ENCODE measurements at places on chromosomes 1 and 21.

- peak; percentile 92 for DNase-seq
Measured at GRCh38 chr1:151972542-151973248, 21.0 kb downstream of the S100A10 start.

DNA sequence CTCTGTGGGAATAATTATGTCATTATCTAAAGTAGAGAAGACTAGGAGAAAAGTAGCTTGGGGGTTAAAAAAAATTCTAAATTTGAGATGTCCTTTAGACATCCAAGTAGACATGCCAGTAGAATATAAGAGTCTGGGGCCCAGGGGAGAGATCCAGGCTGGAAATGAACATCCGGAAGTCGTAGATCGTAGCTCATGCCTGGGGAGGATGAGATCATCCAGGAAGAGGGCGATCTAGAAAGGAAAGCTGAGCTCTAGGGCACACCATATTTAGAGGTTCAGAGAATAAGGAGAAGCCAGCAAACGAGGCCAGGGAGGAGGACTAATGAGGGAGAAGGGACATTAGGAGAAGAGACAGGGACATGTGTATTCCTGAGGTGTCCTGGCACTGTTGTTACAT lies 12.2 kb downstream of the NGF start:
- no peak for DNase-seq

GRCh38 chr1:209879539-209879938 lies 51.8 kb downstream of the UTP25 start:
- DNase-seq, result no peak

GRCh38 chr1:52550447-52550846 lies 2.4 kb downstream of the TUT4 start:
- no peak for DNase-seq

DNA sequence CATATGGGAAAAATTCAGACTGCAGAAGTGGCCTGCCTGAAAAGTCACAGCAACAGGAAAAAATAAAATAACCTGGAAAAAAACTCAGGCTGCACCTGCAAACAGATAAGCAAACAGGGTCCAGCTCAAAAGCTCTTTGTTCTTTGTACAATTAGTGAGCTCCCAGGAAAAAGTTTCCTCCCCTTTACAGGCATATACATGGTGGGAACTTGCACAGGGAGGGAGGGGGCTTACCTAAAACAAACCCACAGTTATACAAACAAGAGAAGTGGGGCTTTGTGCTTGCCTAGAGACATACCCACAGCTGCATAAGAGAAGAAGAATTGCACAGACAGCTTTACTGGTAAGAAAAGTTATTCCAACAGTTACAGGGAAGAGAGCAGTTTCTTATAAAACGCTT lies 31.7 kb upstream of the COG2 start:
- no peak for DNase-seq

GRCh38 chr1:110707232-110707631 lies 32.5 kb upstream of the KCNA3 start:
- DNase-seq, result no peak

- no peak for DNase-seq
Measured at GRCh38 chr1:184624626-184625025, 130.0 kb downstream of the EDEM3 start.

GRCh38 chr1:112762541-112763500 lies 47.7 kb upstream of the PPM1J start:
- DNase-seq, result peak; percentile 55

DNA sequence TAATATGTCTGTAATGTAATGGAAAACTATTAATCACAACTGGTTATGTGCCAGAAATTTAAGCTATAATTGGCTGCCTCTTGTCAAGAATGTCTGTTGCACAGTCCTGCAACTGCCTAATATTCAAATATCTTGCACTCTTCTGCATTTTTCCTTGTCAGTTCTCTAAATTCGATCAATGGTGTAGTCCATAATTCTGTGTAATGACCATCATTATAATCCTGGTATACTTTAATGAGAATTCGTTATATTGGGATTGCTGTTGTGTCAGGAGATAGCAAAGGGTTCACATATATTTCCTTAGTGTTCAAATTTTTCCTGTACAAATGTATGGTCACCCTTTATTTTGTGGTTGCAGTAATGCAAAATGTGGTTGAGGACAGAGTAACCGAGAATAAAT lies 4.8 kb downstream of the NTNG1 start:
- no peak for DNase-seq

GRCh38 chr1:147377263-147378246 lies 135.1 kb downstream of the CHD1L start:
- no peak for DNase-seq

DNA sequence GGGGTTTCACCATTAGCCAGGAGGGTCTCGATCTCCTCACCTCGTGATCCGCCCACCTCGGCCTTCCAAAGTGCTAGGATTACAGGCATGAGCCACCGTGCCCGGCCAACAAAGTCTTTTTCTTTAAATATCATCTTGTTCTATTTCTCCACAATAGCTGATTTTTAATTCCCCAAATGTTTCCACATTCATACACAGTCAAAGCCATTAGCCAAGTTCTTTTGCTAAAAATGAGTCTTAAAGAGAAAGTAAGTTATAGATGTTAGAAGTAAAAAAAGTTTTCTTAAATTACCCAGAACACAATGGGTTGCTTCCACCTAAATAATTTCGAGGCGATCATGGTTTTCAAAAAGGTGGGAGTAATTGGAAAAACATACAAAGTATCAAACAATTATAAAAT lies 30.6 kb downstream of the C2CD2 start:
- DNase-seq, result no peak

DNA sequence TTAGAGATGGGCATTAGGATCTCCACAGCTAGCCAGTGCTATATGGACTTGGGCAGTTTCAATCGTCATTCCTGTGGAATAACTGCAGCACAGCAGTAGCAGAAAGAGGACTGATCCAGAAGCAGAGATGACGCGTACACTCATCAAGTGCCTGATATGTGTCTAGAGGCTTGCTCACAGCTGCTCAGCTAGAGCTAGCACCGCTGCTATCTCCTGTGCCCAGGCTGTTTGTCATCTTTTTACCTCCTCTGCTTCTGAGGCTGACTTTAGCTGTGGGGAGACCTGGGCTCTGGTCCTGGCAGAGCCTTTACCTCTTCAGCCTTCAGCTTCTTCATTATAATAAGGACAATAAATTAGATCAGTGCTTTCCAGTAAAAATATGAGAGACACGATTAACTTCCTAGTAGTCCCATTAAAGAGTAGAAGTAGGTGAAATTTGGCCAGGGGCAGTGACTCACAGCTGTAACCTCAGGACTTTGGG lies 5.3 kb downstream of the TENT5C start:
- DNase-seq, result no peak

GRCh38 chr1:193211539-193211938 lies 25.1 kb upstream of the B3GALT2 start:
- DNase-seq, result no peak
